ENCODE measurements at places on chromosomes 7 and 10. TPM values are rescaled to one million over a fixed set of nuclear protein-coding genes. Genes with fewer than 3 reads are reported as not detected.

- no peak for DNase-seq
Measured at GRCh38 chr7:40507166-40507565, 372.4 kb downstream of the SUGCT start.

- no peak for DNase-seq
Measured at GRCh38 chr7:55405856-55406541, 40.9 kb downstream of the LANCL2 start.

The RBM20 gene
- polyA plus RNA-seq = 0.15 TPM

The GARIN1A gene
- polyA plus RNA-seq = 0.47 TPM

GRCh38 chr10:16182688-16183087, 254.1 kb upstream of the PTER start:
- no peak for DNase-seq

DNA sequence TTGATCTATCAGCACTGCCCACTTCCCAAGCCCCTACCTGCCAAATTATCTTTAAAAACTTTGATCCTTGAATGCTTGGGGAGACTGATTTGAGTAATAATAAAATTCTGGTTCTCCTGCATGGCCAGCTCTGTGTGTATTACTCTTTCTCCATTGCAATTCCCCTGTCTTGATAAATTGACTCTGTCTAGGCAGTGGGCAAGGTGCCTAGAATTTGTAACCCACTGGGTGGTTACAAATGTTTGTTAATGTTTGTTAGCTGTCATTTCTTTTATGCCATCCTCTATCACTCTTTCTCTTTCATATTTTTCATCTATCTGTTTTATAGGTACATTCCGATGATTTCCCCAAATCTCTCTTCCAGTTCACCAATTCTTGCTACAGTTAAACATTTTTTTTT, 694.1 kb downstream of the TYW1 start:
- DNase-seq = no peak

GRCh38 chr10:122140941-122141623, 130.0 kb upstream of the BTBD16 start:
- DNase-seq = peak; percentile 78

DNA sequence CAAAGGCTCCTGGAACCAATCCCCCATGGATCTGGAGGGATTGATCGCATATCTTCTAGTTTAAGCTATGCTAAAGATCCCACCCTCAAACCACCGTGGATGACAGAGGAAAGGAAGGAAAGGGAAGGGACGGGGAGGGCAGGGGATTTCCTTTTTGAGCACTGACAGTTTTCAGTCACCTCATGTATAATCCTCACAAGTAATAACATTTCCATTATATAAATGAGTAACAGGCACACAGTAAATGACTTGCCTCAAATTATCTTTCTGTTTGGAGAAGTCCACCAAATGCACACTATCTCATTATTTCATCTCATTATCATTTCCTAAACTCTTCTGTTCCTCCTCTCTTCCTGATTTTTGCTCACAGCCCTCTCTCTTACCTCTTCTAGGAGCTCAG, 127.1 kb upstream of the AOAH start:
- no peak for DNase-seq

- no peak for DNase-seq
Measured at GRCh38 chr10:86654411-86655172, at the start of gene OPN4. TSS of gene OPN4 (plus strand) at chr10:86654547. CDS start at chr10:86654784, 237 bp downstream.

The SEMA3A gene
- polyA plus RNA-seq = 61.9 TPM

- DNase-seq = peak; percentile 59
Measured at GRCh38 chr10:36534471-36535002, 590.9 kb upstream of the ANKRD30A start.

DNA sequence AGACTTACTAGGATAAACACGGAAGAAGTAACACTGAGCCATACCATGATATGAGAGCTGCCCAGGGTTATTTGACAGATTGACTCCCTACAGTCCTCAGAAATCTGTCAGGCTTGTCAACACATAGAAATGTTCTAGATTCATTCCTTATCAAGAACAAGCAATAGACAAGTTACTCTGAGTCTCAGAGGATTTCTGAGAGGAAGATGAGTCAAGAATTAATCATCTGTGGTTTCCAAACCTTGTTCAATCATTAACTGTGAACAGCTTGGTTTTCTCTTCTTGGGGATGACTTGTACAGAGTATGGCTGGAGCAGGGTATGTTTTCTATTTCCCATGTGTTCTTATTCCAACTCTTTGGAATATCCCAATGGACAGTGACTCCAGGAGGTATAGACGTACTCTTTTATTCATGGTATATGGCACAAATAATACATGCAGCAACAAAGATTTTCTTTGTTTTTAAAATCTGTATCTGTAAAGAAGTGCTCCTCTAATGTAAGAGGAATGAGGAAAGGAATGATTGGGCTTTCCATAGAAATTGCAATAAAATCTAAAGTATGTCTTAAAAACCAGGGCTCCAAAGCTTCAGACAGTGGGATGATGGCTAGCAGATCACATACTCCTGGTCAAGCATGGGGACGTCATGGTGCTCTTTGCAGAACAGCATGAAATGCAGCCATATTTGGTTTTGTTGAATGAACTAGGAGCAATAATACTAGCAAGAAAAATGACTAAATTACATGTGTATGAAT, 11.9 kb upstream of the SFR1 start:
- no peak for DNase-seq

- no peak for DNase-seq
Measured at GRCh38 chr7:116188-116981, 76.0 kb upstream of the FAM20C start.

GRCh38 chr10:43861966-43862751, 213.5 kb upstream of the ZNF32 start:
- peak; percentile 84 for DNase-seq

The TMEM229A gene
- polyA plus RNA-seq = not detected

The BTBD16 gene
- not detected for polyA plus RNA-seq

- no peak for DNase-seq
Measured at GRCh38 chr7:57775396-57776088, 325.6 kb downstream of the ZNF716 start.

- no peak for DNase-seq
Measured at GRCh38 chr7:514651-515598, 4.7 kb downstream of the PDGFA start.

- no peak for DNase-seq
Measured at GRCh38 chr7:84100866-84101265, 93.7 kb downstream of the SEMA3A start.

The ARHGEF35 gene
- polyA plus RNA-seq = 0.10 TPM

DNA sequence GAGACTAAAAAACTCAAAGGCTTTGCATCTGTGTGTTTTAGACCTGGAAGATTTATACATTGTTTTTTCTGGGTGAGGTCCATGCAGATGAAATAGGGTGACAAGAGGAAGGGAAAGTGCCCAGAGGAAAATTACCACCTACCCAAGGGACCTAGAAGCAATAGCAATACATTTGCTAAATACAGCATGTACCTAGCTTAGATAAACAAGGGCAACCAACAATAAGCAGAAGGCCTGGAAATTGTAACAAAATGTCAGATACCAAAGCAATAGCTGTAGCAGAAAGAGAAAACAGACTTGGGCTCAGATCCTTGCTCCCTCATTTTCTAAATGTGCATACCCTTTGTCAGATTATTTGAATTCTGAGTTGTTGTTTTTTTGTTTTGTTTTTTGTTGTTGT, 318.4 kb upstream of the KMT2E start:
- no peak for DNase-seq

- no peak for DNase-seq
Measured at GRCh38 chr7:38907066-38907465, 1.9 kb downstream of the VPS41 start.

The SEMA3D gene
- polyA plus RNA-seq = 5.7 TPM

- no peak for DNase-seq
Measured at GRCh38 chr10:118570591-118570990, 24.9 kb downstream of the PRLHR start.

The FOXI2 gene
- not detected for polyA plus RNA-seq

GRCh38 chr10:29914986-29915785, 144.2 kb downstream of the JCAD start:
- no peak for DNase-seq

- DNase-seq = no peak
Measured at GRCh38 chr7:33041631-33042428, 20.7 kb downstream of the NT5C3A start.

The ADAM8 gene
- polyA plus RNA-seq = 0.25 TPM

DNA sequence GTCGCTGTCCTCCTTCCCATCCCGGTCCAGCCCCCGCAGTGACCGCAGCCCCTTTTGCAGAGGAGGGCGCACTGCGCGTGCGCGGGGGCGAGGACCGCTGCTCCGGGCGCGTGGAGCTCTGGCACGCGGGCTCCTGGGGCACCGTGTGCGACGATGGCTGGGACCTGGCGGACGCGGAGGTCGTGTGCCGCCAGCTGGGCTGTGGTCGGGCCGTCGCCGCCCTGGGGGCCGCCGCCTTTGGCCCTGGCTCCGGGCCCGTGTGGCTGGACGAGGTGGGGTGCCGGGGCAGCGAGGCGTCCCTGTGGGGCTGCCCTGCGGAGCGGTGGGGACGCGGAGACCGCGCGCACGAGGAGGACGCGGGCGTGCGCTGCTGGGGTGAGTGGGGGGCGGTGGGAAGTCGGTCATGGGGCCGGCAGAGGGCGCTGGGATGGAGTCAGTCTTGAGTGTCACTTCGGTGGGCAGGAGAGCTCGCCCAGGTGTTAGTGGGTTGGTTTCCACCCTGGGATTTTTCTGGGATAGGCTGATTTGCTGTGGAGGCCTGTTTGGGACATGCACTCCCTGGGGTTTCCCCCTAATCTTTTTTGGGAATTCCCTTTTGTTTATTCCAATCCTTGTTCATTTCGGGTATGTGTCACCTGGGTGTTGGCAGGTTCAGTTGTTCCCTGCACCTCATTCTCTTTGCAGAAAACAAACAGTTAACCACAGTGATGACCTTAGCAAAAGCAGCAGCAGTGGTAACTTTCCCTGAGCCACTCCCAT, 11.6 kb downstream of the SCART1 start:
- no peak for DNase-seq

GRCh38 chr10:86827639-86828038, 71.2 kb downstream of the BMPR1A start:
- no peak for DNase-seq

The CYP2C8 gene
- polyA plus RNA-seq = 0.09 TPM

The MYH16 gene
- polyA plus RNA-seq = not detected

The NKX1-2 gene
- polyA plus RNA-seq = not detected

DNA sequence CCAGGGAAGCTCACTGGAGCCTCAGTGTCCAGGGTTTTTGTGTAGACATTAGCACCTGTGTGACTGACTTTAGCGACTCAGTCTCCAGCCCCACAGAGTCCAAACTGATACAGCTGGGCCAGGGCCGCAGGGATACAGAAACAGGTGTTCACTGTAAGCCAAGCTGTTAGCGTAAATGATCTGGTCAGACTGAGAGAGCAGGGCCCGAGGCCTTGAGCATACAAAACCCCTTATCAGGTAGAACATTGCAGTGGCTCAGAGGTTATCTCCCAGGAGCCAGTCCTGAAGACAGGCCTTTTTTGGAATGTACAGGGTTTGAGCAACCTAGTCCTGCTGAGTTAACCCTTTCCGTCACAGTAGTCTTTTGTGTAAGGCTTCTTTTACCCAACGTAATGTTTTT, 25.0 kb downstream of the LHPP start:
- no peak for DNase-seq
